Stimulated activated CD4-positive, alpha-beta T cell treated with anti-CD3 and anti-CD28 coated beads, Interleukin-1b, Interleukin-23, amount 100 ng/mL, for 48 hours (primary cell): ENCODE measurements at places on chromosomes 16 and 17.

- DNase-seq, result no peak
Observed at GRCh38 chr16:85944572-85945423, 45.8 kb downstream of the IRF8 start.

GRCh38 chr16:85651629-85652430, 36.9 kb downstream of the GINS2 start:
- no peak for DNase-seq

GRCh38 chr17:55825213-55825612, 74.4 kb downstream of the PCTP start:
- DNase-seq, result no peak

DNA sequence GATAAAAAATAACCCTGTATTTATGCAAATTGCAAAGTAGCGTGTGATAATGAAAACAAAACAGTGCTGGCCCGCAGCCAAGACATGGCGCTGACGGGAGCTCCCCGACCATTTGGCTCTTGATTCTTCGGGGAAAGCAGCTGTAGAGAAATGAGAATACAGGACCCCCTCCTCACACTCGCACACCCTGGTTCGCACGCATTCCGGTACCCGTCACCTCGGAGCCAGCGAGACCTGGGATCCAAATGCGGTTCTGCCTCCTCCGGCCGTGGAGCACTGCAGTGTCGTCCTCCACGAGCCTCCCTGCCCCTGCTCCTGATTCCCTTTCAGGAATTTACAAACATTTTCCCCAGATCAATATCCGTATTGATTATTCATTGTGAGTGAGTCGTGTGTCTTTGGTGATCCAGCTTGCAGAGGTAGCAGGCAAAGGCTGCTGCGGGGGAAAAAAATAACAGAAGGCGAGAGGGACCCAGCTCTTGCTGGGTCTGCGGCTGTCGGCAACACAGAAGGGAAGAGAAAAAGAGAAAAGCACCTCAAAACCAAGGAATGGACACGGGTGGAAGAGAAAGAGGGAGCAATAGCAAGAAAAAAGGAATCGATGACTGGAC, 184.1 kb upstream of the ZFHX3 start:
- DNase-seq, result no peak

DNA sequence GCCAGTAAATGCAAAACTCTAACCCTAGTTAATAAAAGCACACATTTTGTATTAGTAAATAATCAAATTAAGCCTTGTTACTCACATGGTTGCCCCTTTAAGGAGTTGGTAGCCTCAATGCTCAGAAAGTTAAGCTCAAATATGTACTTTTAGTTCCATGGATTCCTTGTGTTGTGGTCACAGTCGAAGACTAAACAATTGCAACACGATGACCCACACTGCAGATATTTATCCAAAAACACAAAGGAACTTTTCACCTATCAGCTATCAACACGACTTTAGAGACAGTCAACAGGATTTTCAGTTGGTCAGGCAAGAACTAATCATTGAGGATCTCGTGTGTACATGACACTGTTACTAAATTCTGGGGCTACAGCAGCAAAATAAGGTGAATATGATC, 47.4 kb upstream of the NUDT7 start:
- DNase-seq, result no peak

GRCh38 chr17:34781571-34782108, 179.6 kb downstream of the CCT6B start:
- DNase-seq, result no peak

DNA sequence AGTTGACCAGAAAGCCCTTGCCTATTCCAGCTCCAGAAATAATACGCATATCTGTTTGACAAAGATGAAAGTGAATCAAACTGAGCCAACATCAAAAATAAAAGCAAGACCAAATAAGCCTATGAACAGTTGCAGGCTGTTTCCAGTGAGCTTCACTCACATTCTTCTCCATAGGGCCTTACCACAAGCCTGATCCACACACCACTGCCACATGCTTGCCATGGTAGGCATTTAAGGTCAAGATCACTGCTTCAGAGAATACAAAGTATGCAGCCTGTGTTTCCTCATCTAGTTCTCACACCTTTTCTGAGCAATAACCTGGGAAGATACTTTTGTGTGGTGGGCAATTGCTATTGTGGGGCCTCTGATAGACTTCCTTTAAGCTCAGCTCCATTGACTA, 1060.2 kb downstream of the CDH11 start:
- no peak for DNase-seq

- no peak for DNase-seq
Observed at GRCh38 chr16:84754956-84755672, 55.3 kb downstream of the USP10 start.

DNA sequence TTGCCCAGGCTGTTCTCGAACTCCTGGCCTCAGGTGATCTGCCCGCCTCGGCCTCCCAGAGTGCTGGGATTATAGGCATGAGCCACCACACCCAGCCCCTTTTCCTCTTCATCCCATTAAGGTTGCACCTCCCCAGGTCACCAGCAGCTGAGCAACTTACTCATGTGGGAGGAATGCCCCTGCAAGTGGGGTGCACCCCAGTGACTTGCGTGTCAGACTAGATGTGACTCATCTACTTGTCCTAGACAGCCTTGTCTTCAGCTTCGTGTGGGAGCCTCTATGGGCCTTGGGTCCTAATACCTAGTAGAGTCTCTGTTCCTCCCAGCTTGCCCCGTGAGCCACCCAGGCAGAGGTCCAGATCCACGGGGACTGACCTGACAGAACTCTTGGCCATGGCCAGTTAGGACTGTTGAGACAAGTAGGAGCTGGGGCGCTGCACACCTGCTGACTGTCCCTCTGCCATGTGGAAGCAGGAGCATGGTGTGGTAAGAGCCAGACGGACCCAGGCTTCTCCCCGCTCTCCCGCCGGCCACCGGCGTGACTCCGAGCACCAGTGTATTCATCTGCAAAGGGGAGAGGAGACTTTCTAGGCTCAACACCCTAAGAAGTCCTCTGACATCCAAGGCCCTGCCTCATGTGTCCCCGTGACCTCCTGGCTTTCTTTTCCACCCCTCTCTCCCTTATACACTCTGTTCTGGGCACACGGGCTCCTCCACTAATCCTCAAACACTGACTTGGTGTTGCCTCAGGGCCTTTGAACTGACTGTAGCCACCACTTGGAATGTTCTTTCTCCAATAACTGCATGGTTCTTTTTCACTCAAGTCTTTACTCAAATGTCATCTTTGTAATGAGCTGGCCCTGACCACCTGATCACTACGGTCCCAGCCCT, 11.6 kb upstream of the CBX4 start:
- DNase-seq, result no peak

- no peak for DNase-seq
Observed at GRCh38 chr17:5472511-5472910, 3.7 kb upstream of the DHX33 start.

GRCh38 chr17:75940727-75941441, at the start of gene FBF1:
TSS of gene FBF1 (minus strand) at chr17:75941042. CDS start at chr17:75938149, 2,893 bp downstream.
- DNase-seq, result peak; percentile 88

- peak; percentile 75 for DNase-seq
Observed at GRCh38 chr17:21041741-21042457, 912 bp downstream of the USP22 start.

- no peak for DNase-seq
Observed at GRCh38 chr16:51713502-51713901, 562.4 kb upstream of the SALL1 start.

GRCh38 chr17:6633263-6633662, 7.2 kb downstream of the KIAA0753 start:
- no peak for DNase-seq

- no peak for DNase-seq
Observed at GRCh38 chr16:5706211-5706610, 608.6 kb upstream of the EEF2KMT start.

DNA sequence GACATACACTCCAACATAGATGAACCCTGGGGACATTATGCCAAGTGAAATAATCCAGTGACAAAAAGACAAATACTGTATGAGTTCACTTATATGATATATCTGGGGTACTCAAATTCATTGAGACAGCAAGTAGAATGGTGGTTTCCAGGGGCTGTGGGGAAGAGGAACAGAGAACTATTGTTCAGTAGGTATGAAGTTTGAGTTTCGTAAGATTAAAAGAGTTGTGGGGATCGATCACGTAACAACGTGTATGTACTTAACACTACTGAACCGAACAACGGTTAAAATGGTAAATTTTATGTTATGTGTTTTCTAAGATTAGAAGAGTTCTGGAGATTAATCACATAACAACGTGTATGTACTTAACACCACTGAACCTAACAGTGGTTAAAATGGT, 100.8 kb downstream of the HS3ST3A1 start:
- no peak for DNase-seq

DNA sequence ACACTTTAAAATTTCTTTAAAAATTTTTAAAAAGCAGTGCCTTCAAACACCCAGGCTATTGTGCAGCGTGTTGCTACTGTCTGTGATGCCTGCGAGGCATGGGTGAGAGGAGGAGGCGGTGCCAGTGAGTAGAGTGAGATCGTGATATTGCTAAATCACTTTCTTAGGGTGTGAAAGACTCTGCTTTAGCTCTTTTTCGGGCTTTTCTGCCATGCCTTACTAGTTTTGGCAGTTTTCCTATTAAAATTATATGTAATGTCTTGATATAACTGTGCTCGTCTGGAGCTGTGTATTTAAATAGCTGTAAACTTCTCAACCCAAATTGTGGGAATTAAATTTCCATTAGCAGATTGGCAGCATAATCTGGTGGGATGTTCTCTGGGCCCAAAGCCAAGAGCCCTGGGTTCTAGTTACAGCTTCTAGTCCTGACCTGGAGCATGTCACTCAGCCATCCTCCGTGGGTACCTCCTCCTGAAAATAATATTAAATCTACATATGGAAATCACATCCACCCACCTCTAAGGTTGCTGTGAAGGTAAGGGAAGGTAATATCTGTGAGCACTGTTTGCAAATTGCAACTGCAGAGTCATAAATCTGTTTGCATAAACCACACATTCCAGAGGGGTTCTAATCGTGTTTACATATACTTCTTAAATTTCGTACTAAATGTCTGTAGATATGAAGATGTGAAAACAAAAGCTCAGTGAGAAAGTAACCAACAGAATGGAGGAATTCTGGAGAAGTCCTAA, 264.3 kb upstream of the CACNG5 start:
- no peak for DNase-seq

- no peak for DNase-seq
Observed at GRCh38 chr16:82116535-82116934, 53.5 kb downstream of the MPHOSPH6 start.

GRCh38 chr17:54933921-54934320, 33.3 kb downstream of the TOM1L1 start:
- no peak for DNase-seq

- no peak for DNase-seq
Observed at GRCh38 chr17:41869426-41869825, 4.2 kb upstream of the KLHL11 start.

DNA sequence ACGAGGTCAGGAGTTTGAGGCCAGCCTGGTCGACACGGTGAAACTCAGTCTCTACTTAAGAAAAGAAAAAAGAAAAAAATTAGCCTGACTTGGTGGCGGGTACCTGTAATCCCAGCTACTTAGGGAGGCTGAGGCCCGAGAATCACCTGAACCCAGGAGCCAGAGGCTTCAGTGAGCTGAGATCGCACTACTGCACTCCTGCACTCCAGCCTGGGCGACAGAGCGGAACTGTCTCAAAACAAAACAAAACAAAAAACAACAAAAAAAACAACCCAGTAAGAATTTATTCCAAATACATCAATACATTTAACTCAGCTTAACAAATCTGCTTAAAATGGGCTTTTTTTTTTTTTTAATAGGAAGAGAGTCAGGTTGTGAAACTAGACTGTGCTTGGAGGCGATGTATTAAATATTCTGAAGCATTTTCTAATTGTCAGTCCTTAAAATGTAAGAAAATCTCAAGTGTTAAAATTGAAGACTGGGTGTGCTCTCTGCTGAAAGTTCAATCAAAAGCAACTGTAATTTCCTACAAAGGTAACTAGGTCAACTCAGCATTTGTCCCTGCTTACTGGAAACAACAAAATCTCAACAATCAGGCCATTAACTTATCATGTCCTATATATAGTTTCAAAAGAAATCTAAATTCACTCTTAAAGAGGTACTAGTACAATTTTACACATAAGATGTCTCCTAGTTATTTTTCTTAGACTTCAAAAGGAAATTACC, 23.2 kb downstream of the KANSL1 start:
- no peak for DNase-seq

DNA sequence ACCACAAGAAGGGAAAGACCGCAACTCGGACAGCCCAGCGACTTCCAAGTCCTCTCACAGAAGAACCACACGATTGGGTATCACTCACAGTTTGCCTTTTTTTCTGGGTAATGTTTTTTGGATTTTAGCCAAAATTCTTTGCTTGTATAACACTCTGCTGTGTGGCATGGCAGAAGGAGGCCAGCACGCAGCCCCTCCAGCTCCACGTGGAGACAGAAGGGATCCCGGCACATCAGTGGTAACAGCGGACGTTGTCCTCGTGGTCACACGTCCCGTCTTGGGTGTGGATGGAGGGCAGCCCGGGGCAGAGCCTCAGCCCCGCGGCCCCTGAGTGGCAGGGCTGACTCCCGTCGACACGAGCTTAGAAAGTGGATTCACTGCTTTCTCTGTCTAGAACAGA, 69.1 kb downstream of the KLHDC4 start:
- no peak for DNase-seq

- peak; percentile 33 for DNase-seq
Observed at GRCh38 chr16:67055712-67056487, 27.0 kb downstream of the CBFB start.

DNA sequence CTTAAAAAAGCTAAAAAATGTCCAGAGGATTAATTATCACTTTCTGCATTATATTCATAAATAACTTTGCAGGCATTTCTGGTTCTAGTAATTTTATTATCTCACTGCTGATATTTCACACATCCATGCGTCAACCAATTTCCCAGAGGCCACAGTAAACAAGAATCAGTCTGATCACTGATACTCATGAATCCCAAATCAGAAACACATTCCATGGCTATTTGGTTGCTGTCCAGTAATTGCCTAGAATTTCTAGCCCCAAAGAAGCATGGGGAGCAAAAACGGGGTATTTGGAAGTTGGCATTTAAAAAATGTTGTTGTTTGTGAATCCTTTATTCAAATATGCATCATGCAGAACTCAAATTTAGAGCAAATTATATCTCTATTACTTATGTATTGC, 244.8 kb downstream of the CDH8 start:
- no peak for DNase-seq

DNA sequence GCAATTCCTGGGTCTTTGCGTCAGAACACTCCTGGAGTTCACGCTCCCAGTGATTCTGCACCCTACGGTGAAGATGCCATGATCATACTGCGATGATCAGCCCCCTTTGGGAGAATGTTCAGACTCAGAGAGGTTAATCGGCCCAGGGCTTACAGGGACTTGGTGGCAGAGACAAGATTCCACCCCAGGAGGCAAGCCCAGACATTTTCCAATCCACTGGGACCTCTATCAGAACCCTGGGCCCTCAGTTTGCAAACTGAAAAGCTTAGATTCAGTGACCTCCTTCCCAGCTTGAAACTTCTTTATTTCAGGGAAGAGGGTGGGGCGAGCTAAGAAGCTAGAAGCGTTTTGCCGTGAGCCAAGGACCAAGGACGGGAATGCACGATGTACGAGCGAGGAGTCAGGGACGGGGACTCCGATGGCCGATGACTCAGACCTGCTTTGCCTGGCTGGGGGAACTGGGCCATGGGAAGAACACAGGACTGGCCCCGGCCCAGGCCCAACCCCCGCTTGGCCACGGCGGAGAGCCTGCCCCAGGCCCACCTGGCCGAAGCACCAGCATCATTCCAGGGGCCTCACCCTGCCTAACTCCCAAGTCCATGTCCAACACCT, 34.7 kb downstream of the SOCS3 start:
- no peak for DNase-seq

- no peak for DNase-seq
Observed at GRCh38 chr17:32445497-32445896, 1.2 kb downstream of the PSMD11 start.
